ENCODE measurements at places on chromosomes 5 and 9.

- DNase-seq, result no peak
These were observed 434.9 kb upstream of the SMARCA2 start for GRCh38 chr9:1580215-1580614.

- no peak for DNase-seq
These were observed 56.8 kb downstream of the ELL2 start for GRCh38 chr5:95904827-95905226.

GRCh38 chr9:125312411-125312810, 50.8 kb downstream of the GAPVD1 start:
- no peak for DNase-seq

- no peak for DNase-seq
These were observed 83.5 kb upstream of the HSPA9 start for GRCh38 chr5:138658676-138659075.

- no peak for DNase-seq
These were observed 32.6 kb downstream of the ECPAS start for GRCh38 chr9:111451570-111451969.

DNA sequence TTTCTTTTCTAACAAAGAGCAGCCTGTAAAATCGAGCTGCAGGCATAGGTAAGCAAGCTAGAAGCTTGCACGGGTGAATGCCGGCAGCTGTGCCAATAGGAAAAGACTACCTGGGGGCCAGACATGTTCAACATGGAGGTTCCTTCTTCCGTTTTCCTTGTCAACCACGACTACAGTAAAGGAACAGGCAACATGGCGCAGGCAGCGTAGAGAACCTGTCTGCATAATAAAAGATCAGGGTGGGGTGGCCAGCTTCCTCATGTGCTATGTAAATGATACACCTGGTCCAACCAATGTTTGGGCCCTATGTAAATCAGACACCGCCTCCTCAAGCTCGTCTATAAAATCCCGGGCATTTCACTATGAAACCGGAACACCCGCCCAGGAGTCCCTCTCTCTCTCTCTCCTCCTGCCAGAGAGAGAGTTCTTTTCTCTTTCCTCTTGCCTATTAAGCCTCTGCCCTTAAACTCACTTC, 103.8 kb upstream of the LIFR start:
- no peak for DNase-seq

- no peak for DNase-seq
These were observed 102.2 kb downstream of the SERINC5 start for GRCh38 chr5:80153586-80154126.

GRCh38 chr5:52864371-52864770, 76.7 kb downstream of the ITGA1 start:
- no peak for DNase-seq

DNA sequence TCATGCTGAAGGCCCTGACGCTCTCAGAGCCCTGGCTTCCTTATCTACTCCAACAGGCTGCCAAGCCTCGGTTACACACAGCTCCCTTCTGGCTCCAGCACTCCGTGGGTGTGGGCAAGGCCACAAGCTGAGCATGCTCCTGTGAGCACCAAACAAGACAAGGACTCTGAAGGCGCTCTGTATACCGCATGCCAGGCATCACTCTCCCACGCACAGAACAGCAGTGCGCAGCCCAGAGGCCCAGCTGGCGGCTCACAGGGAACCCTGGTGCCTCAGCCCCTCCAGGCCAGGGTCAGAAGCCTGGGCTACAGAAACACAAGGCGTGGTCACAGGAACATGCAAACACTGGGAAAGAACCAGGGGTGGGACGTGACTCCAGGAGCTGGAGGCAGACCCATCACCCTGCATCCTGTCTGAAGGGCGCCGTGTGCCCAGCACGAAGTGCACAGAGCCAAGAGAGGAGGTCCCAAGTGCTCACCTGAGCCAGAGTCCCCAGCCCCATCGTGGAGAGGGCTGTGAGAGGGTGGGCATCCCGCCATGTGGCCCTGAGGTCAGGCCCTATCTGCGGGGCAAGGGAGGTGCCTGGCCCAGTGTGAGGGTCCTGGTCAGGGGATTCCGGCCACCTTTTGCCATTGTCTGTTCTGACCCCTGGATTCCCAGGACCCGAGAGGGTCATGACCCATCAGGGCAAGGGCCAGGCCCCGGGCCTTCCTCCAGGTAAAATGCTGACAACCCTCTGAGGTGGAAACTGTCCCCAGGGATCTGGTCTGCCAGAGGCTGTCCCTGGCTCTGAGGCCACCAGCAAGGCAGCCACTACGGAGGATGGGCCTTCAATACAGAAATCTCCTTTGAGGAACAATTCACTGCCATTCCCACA, 54.7 kb downstream of the COL23A1 start:
- DNase-seq, result no peak

DNA sequence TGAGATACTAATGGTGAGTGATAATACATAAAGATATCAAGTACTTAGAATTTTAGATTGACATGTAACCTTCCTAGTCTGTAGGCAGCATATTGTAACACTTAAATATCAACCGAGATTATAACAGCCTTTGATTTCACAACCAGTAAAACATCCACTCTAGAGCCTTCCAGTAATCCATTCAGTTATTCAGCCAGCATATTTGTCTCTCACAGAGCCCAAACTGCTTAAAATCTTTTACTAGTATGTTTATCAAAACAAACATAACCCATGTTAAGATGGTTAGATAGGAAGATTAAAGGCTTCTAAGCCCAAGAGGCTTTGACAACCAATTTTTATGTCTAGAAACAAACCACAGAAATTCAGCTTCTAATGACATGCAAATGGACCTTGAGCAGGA, 177.9 kb upstream of the FST start:
- no peak for DNase-seq

DNA sequence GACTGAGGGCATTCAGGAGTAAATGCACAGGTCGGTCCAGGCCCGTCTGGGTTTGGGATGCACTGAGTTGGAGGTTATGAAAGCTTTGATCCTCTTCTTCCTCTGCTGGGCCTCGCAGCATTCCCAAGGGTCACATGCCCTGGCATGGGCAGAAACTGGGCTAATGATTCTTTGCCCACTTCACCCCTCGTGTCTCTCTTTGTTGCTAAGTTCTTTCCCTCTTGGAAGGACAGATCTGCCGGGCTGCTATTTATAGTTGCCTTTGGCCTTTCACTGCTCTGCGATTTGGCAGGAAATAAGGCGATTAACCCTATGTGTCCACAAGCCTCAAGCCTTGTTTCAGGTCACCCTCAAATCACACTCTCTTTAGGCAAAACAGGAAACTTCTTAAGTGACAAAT, 66.9 kb downstream of the ENTREP1 start:
- DNase-seq, result no peak

DNA sequence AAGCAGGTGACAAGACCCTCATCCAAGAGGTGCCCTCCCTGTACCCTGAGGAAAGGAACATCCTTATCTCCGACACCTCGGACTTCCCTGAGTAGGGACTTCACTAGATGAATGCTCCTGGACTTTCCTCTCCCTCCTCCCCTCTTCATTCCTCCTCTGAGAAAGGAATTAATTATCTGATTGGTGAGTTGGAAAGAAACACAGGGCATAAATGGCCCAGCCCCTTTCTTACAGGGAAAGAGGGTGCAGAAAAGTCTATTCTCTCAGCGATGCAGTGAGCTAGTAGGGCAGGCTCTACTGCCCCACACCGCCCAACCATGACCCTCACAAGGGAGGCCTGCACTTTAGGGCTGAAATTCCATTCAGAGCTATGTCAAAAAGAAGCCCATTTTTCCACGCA, 87.5 kb downstream of the TTC39B start:
- DNase-seq, result no peak

DNA sequence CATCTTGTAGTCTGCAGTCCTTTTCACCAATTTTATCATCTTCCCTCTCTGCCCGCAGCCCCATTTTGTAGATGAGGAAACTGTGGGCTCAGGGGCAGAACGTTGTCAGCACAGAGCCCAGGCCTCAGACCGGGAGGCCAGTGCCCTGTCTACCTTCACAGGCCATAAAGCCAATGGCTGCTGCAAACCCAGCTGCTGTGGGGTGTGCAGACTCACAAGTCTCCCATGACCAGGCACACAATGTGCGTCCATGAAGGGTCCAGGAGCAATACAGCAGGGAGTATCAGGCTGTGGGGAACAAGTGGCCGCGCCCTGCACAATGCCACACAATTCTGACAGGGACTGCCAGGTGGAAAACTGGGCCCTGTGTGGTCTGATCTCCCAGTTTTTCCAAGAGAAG, 71.0 kb downstream of the COL23A1 start:
- no peak for DNase-seq

DNA sequence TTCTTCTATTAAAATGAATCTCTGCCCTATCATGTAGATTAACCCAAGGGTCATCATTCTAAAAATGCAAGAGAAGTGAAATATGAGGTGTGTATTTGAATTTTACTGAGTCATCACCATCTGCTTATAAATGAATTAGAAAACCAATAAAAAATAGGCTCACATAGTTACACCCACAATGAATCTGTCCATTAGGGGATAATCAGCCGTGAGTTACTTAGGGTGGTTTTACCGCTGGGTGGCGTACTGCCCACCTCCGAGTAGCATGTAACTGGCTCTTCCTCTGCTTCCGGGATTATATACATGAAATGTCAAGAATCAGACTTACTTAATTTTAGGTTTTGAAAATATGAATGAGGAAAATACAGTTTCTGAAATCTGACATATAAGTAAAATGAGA, 332.9 kb upstream of the CCNG1 start:
- no peak for DNase-seq
